NCI-H1092 (cell line): ENCODE measurements at places on chromosomes 11 and 22.

GRCh38 chr11:75203138-75203537 is 37.4 kb upstream of the TPBGL start:
- DNase-seq = no peak

- no peak for DNase-seq
Observed at GRCh38 chr22:18059991-18060390, 17.8 kb upstream of the PEX26 start.

GRCh38 chr22:20130731-20131596 is 640 bp upstream of the ZDHHC8 start:
- DNase-seq = peak; percentile 56

DNA sequence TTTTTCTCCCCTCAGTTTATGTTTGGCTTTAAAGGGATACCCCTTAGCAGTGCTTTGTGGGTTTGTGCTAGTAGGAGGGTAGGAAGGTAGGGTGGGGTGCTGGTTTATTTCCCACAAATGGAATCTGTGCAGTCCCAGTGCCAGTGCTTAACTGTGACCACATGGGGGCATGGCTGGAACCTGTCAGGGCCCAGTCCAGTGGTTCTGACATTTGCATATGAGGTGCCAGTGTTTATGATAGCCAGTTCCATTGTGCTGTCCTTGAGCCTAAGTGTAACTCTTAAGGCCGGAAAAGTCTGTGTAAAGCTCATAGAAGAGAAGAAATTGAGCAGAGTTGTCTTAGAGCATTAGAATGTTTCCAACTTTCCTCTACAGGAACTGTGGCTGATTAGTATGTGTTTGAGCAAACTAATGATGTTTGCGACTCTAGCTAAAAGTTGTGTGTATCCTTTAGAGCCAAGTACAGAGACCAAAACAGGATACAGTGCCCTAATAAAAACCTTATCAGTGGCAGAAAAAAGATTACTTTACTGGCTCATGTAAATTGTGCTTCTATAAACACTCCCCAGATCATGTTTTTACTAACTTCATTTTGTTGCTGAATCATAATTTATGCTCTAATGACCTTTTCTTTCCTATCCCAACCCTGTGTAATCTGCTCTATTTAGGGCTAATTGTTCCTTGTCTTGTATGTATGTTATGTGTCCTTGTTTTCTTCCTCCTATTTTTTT is 38.1 kb downstream of the DIXDC1 start:
- no peak for DNase-seq

DNA sequence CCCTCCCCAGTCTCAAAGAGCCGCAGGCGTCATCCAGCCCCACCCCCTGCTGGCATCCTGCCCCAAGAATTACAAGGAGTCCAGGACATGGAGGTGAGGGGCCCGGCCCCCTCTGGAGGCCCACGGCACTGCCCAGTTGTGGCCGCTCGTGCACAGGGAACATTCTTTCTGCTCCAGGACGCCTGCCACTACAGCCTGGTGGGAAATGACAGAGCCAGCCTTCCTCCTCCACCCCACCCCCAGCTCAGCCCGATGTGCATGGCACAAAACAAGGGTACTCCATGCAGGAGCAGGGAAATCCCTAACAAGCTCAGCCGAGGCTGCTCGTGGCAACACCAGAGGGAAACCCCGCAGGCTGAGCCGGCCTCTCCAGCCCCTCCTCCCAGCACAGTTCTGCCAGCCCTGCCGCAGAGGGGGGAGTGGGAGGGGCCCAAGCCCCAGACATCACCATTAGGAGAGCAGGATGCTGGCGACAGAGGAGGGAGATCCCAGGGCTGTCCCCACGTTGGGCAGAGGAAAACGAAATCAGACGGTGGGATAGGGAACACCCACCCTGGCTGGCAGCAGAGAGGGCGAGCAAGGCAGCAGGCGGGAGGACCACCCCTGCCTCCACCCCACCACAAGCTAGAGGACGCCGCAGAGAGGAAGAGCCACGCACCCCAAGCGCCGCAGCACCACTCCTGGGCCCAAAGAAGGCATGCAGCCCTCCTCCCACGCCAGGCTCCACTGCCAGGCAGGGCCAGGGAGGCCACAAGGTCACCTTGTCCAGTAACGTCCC is 10.0 kb downstream of the IGSF9B start:
- DNase-seq = peak; percentile 75

GRCh38 chr11:18294862-18295261 is 27.1 kb downstream of the HPS5 start:
- no peak for DNase-seq

- DNase-seq = no peak
Observed at GRCh38 chr22:19988331-19988808, 28.3 kb downstream of the ARVCF start.

- no peak for DNase-seq
Observed at GRCh38 chr11:122647736-122648275, 7.7 kb upstream of the UBASH3B start.

DNA sequence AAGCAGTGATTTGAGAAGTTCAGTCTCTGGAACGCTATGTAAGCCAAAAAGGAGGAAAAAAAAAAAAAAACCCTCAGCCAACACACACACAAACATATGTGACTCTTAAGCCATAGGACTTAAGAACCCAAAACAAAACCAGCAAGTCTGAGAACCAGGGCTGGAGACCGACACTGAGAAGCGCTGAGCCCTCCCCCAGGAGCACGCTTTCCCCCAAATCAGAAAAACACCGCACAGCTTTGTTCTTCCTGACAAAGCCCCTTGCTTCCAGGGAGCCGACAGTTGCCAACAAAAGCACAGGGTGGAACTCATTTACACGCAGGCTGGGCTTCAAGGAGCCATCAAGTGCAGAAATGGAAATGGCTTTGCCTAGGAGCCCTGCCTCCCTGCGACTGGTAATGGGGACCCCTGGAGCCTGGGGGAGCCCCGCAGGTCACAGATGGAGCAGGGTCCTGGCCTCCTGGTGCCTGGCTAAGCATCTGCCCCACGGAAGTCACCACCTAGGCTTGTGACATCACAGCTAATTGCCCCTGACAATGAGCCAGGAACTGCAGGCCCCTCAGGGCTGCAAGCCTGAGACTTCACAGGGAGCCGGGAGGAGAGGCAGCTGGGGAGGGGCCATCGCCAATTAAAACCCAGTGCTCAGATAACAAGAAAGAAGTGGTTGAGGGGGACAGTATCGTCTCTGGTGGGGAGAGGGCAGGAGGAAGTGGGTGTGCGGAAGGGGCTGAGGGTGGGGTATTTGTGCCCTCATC is 66.9 kb downstream of the NFAM1 start:
- DNase-seq = peak; percentile 86

DNA sequence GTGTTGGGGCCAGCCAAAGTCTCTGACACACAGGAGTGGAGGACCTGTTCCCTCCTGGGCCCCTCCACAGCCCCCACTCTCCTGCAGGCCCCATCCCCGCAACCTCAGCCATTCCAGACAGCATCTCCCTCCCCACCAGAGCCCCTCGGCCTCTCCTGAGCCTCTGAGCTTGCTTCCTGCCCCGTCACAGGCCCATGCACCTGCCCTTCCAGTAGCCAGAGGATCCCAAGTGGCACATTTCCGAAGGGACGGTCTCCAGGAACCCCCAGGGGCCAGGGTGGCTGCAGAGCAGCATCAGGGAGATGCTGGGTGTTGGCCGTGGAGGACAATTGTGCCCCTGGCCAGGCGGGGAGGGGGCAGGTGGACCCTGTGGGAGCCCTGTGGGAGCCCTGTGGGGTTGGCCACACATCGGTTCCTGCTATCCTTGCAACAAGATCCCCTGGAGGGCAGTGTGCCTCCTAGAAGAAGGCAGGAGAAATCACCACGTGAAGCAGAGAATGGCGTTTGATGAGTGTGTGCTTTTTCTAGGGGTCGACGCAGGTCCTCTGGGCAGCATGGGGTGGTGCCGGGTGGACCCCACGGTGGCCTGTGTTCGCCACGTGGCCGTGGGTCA is 45.3 kb upstream of the PPARA start:
- no peak for DNase-seq

GRCh38 chr11:116636341-116636929 is 136.4 kb downstream of the BUD13 start:
- DNase-seq = no peak

- DNase-seq = no peak
Observed at GRCh38 chr11:2868506-2869133, 17.0 kb downstream of the CDKN1C start.

- no peak for DNase-seq
Observed at GRCh38 chr22:37068859-37069258, 17.3 kb downstream of the KCTD17 start.

DNA sequence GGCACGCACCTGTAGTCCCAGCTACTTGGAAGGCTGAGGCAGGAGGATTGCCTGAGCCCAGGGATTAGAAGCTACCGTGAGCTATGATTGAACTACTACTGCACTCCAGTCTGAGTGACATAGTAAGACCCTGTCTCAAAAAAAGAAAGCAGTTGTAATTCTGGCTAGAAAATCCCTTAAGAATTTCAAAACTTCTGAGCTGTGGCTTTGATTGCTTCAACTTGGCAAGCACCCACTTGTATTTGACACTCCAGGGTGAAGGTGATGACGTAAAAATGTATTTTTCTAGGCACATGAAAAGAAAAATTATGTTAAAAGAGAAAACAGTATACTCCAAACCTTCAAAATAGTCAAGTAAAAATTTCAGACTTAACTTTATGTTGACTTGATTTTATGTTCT is 23.6 kb upstream of the ALKBH3 start:
- DNase-seq = no peak

DNA sequence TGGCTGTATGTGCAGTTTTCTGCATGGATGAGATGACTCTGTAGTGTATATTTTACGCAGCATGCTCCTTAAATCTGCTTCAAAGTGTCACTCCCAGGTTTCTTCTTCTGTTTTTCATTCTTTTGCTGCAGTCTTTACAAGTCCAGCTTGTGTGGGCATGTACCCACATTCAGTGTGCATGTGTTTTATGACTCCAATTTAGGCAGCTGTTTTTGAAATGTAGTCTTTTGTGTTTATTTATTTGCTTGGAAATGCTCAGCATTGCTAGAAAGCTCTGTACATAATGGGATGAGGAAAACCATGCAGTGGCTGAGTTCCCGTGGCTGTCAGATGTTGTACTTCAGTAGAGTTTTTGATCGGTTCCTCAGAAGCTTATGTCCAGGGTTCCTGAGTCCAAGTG is 138.5 kb downstream of the ARHGAP42 start:
- no peak for DNase-seq

GRCh38 chr11:110434952-110435779 is 5.4 kb downstream of the FDX1 start:
- no peak for DNase-seq

GRCh38 chr11:44893308-44893822 is 57.3 kb downstream of the TP53I11 start:
- DNase-seq = peak; percentile 33

- DNase-seq = no peak
Observed at GRCh38 chr11:17434108-17434507, 42.5 kb downstream of the ABCC8 start.

- DNase-seq = no peak
Observed at GRCh38 chr11:95304777-95305176, 73.8 kb upstream of the SESN3 start.

- no peak for DNase-seq
Observed at GRCh38 chr11:19546325-19546724, 166.3 kb upstream of the NAV2 start.

DNA sequence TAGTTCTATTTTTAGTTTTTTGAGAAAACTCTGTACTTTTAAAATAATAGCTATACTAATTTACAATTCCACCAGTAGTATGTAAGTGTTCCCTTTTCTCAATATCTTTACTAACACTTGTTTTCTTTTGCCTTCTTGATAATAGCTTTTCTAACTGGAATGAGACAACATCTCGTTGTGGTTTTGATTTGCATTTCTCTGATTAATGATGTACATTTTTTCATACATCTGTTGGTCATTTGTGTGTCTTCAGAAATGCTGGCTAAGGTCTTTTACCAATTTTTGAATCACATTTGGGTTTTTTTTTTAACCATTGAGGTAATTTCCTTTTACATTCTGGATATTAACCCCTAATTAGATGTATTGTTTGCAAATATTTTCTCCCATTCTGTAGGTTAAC is 258.9 kb downstream of the DYNC2H1 start:
- DNase-seq = no peak

DNA sequence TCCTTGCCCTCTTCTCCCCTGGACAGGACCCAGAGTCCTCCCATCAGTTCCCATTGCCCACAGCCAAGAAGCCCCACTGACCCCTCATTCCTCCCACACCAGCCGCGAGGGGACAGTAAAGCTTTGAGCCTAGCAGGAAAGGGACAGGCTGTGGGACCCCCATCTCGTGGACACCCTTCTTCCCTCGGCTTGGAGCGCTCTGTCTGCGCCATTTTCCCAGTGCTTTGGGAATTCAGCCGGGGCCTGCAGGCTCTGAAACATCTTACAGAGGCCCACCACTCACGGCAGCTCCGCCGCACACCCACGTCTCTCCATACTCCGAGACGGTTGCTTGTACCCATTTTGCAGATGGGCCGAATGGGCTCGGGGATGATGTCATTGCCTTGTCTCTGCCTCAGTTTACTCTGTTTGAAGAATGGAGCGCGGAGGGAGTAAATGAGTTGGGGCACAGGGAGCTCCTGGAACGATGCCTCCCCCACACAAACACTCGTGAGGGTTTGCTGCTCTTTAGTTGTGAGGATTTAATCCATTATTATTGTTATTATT is 447.7 kb downstream of the TBC1D22A start:
- no peak for DNase-seq

GRCh38 chr11:58222721-58223120 is 6.0 kb downstream of the OR10Q1 start:
- DNase-seq = no peak

DNA sequence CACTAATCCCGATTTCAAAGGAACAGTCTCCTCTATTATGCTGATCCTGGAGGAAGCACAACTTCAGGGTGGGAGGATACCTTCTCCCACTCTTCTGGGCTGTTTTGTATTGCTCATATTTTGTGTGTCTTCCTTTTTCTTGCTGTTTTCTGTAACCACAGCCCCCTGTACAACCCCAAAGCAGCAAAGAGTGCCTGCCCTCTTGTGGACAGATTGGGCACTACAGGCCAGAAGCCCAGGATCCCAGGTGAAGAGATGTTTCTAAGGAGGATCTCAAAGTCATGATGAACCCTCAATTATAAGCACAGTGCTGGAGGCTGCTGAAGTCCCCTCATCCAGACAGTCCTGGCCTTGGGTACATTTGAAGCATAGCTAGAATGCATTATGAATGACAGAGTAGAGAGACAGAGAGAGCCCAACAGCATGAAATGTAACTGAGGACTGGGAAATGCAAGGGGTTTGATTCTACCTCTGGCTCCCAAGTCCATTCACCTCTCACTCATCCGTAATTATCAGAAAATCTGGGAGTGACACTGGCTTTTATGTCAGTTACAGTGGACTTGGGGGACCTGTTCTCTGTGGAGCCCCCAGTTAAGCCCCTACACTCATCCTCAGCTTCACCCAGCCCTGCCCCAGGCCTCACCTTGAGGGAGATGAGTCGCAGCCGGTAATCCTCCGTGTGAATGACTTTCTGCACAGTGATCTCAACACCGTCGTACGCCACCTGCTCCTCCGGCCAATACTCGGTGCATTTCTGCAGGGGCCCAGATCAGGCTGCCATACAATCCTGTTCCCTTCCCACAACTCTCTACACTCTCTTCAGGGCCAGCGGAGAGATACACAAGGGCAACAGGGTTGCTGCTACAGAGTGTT is 6.2 kb upstream of the IGSF22 start:
- no peak for DNase-seq

DNA sequence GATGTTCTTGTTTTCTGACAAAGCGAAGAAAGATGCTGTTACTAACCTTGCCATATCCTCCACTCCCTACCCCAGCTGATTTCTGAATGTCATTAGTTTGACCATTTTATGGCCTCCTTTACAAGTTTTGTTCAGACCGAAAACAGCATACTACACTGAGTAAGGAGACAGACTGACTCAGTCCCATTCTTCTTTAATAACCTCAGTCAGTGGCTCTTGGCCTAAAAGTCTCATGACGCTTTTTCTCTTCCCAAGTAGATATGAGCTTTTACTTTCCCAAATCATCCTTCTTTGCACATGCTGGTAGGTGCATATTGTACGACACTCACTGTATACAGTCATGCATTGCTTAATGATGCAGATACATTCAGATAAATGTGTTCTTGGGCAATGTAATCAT is 8.0 kb upstream of the FIBIN start:
- DNase-seq = no peak
